ENCODE measurements at places on chromosomes 3 and 15.

GRCh38 chr15:42011074-42011473 is 9.8 kb downstream of the PLA2G4E start:
- peak; percentile 22 for DNase-seq

- DNase-seq, result peak; percentile 11
These were observed 225.8 kb upstream of the ALCAM start for GRCh38 chr3:105140899-105141367.

- peak; percentile 57 for DNase-seq
These were observed 4.6 kb downstream of the CCPG1 start for GRCh38 chr15:55403531-55403930.

DNA sequence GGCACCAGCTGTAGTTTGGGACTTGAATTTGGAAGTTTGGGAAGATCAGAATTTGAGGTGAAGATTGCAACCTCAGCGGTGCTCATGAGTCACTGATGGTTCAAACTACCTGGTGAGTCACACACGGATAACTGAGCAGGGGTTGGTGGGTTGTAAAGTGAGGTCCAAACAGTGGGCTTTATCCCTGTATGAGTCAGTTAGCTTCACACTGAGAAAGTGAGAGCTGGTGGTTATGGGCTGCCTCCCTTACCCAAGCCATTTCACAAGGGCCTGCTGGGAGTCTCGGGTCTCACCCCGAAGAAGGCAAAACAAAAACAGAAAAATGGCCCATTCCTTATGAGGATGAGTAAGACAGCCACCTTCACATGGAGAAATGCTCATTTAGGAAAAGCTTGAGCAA is 77.0 kb downstream of the ITGA11 start:
- DNase-seq, result peak; percentile 48

DNA sequence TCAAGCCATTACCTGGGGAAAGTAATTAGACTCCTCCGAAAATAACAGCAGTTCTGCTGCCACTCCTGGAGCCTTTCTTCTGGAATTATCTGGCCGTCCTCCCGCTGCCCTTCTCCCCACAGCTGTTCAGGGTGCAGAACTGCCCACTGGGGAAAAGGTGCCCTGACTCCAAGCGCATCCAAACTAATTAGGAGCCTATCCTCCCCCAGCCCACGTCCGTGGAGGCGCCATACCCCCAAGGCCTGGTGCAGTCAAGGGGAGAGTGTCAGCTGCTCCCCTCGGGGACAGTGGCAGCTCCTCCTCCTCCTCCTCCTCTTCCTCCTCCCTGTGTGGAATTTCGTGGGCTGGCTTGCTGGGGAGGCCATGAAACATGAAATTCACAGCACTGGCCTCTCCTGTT is 177.2 kb downstream of the XXYLT1 start:
- no peak for DNase-seq

All from GM12865 (cell line).